ENCODE measurements at places on chromosomes 3 and 15.

DNA sequence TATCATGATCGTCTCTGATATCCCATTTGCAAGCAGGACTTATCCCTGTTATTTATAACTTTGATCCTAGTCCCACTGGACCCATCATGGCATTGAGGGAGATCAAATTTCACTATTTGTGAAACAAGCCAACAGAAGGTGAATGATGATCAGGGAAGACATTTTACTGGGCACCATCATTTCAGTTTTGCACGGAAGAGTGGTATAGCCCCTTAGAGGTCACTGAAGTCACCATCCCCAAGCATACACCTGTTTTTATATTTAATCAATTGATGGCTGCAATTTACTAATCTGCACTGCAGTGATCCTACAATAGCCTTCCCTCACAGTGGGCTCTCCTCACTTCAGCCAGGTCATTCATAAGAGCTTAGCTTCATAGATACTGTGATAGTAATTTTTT, 132.4 kb downstream of the FHIT start:
- no peak for DNase-seq

DNA sequence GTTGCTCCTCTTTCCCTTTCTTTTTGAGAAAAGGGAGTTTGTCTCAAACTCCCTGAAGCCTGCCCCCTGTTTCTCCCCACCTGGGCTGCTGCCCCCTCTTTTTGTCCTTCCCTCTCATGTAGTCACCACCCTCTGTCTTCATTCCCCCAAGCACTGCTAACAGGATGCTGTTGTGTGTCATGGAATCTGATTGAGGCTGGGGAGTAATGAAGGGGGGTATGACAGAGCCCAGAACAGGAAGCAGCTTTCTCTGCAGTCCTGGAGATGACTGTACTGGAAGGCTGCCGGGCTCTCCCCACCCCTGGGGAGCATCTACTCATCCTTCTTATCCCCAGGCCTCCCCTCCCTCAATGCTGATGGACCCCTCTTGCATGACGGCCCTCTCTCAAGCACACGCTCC, 181.6 kb downstream of the ABHD5 start:
- DNase-seq = no peak

DNA sequence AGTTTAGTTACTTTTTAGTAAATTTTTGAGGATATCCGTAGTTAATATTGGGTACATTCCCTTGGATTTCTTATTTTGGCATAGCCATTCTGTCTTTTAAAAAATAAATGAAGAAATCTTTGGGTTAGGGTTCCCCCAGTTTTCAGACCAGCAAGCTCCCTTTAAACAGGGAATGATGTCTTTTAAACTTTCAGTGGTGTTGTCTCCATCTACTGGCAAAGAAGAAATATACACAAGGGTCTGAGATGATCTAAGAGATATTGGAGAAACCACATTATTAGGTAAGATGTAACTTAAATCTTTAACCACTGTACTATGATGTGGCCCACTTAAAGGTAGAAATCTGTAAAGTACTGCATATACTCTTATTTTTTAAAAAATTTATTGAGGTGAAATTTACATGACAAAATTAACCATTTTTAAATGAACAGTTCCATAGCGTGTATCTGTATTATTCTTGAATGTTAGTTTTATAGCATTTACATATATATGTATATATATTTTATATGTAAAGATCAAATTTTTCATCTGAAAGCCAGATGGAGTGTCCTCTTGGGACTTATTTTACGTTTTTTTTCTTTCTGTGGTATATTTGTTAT, 35.1 kb upstream of the EIF3J start:
- DNase-seq = no peak

DNA sequence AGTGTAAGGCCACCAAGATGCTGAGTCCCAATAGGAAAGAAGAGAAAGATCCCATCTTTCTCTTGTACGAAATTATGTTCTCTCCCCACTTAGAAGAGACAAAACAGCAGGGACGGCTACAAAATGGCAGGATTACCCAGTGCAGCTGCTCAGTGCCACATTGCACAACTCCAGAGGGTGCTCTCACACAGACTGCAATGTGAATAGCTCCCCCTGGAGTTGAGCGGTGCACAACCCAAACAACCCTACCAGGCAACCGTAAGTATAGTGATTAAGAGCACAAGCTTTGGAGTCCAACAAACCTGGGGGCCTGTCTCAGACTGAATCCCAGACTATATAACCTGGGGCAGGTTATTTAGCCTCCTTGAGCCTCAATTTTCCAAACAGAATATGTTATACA, 3.1 kb upstream of the BHLHE40 start:
- DNase-seq = peak; percentile 62

- DNase-seq = no peak
These were observed 22.2 kb upstream of the GRIP2 start for GRCh38 chr3:14562121-14562890.

Data from NCI-H774 (cell line).